Neural crest cell (in vitro differentiated cells): ENCODE measurements at places on chromosomes 2 and 18. TPM values are rescaled to one million over a fixed set of nuclear protein-coding genes. Genes with fewer than 3 reads are reported as not detected.

- H3K4me3 ChIP-seq = no peak overlapping the region
- no peaks in the 10 kb centered on the region for H3K4me1 ChIP-seq
- H3K27ac ChIP-seq = no peak overlapping the region
- no peak for DNase-seq
- peaks cover 6% of the 10 kb centered on the region for H3K36me3 ChIP-seq
Measured at GRCh38 chr2:120452945-120453634, 107.2 kb downstream of the INHBB start.

- no peak overlapping the region for H3K27ac ChIP-seq
- no peak overlapping the region for H3K4me3 ChIP-seq
- DNase-seq = no peak
- H3K4me1 ChIP-seq = peaks cover 7% of the 10 kb centered on the region
- peaks cover 10% of the 10 kb centered on the region for H3K27me3 ChIP-seq
- H3K36me3 ChIP-seq = no peaks in the 10 kb centered on the region
Measured at GRCh38 chr18:22253676-22254075, 84.3 kb downstream of the GATA6 start.

The SH3BP4 gene
- total RNA-seq = 32.1 and 37.1 TPM in 2 replicates

The BOLL gene
- not detected in 2 replicates for total RNA-seq

DNA sequence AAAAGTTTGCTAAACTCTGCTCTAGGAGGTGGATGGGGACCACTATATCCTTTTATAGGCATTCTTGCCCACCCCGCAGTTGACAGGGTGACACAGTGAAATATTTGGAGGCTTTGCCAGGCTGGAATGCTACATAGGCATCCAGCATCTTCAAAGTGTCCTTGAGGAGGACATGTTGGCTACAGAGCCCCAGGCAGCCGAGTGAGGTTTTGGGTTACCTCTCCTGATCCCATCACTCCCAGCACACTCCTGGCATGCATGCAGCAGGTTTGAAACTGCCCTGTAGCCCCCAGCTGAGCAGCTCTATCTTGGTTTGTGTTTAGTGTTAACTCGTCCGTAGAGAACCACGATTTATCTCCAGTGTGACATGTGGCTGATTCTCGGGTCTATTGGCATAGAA is 7.3 kb downstream of the FOSL2 start:
- peaks cover 16% of the 10 kb centered on the region for H3K4me1 ChIP-seq
- DNase-seq = no peak
- no peak overlapping the region for H3K4me3 ChIP-seq

The GALNT3 gene
- 3.1 and 3.4 TPM in 2 replicates for total RNA-seq

- no peak for DNase-seq
- H3K27ac ChIP-seq = no peak overlapping the region
- H3K4me1 ChIP-seq = peaks cover 28% of the 10 kb centered on the region
- H3K27me3 ChIP-seq = no peaks in the 10 kb centered on the region
Measured at GRCh38 chr2:174180726-174181236, 67.6 kb downstream of the OLA1 start.

The IL36G gene
- total RNA-seq = not detected in 2 replicates

GRCh38 chr2:72263043-72263775 is 115.5 kb upstream of the CYP26B1 start:
- H3K36me3 ChIP-seq = no peaks in the 10 kb centered on the region
- H3K4me3 ChIP-seq = no peak overlapping the region
- peaks cover 10% of the 10 kb centered on the region for H3K4me1 ChIP-seq
- H3K27ac ChIP-seq = no peak overlapping the region

The TACR1 gene
- total RNA-seq = 0.16 and 0.30 TPM in 2 replicates

DNA sequence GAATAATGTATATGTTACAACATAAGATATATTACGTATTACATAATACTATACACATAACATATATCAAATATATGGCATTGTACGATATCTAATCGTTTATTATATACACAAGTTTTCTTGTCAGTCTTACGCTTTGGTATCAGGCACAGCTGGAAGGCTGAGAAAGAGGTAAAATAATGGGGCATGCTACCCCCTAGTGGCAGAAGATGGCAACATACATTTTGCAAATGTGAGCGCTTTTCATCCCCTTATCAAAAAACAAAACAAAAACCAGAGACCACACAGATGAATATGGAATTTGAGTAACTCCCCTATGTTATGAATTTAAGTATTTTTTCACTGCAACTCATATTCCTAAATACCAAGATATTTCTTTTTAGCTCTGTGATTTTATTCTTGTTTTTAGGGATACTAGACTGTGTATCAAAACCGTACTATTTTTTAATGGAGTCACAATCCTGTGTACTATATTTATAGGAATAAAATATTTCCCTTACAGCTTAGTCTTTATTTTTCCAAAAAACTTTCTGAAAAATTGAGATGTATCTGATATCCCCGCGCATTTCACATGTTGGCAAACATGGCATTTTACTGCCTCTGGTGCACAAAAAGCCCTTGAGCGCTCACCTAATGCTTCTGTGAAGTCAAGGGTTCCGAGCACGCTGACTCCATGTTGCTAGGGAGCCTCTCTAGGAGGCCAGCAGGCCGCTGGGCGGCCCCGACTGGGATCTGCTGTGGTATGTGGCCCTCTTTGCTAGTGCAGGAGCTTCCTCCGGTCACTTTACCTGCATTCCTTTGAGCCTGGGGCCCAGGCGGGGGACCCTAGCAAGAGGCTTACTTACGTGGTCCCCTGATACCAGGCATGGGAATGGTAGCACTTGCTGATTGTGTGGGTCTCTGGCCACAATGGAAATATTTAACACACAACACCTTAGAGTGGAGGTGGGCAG is 62.5 kb downstream of the SLC4A3 start:
- peaks cover 21% of the 10 kb centered on the region for H3K27me3 ChIP-seq
- peaks cover 15% of the 10 kb centered on the region for H3K4me1 ChIP-seq
- no peak overlapping the region for H3K27ac ChIP-seq
- no peak overlapping the region for H3K4me3 ChIP-seq
- DNase-seq = peak; percentile 49
- H3K36me3 ChIP-seq = no peaks in the 10 kb centered on the region

The AP1S3 gene
- 4.1 and 5.0 TPM in 2 replicates for total RNA-seq

DNA sequence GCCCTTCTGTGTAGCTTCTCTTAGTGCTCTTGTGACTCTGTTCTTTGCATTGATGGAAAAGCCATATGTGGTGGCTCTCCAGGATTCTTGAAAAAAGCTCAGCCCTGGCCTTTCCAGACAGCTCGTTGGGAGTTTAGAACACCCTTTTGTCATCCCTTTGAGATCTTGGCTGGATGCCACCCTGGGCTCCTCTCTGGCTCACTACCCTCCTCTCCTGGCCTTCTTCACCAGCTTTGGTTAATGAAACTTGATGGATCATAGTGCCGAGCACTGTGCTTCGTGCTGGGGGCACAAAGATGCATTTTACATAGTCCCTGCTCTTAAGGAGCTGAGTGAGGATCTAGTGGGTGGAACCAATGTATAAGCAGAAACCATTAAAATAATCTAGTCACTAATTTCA is 15.6 kb upstream of the FHOD3 start:
- H3K27me3 ChIP-seq = peaks cover 22% of the 10 kb centered on the region
- DNase-seq = no peak
- H3K27ac ChIP-seq = no peak overlapping the region
- H3K36me3 ChIP-seq = no peaks in the 10 kb centered on the region
- H3K4me3 ChIP-seq = no peak overlapping the region

The C1QL2 gene
- 0.14 TPM in 1 of 2 replicates, not detected in the other for total RNA-seq

GRCh38 chr2:232299927-232300674 is 78.5 kb upstream of the ALPP start:
- H3K27ac ChIP-seq = no peak overlapping the region
- H3K4me3 ChIP-seq = no peak overlapping the region
- H3K36me3 ChIP-seq = peaks cover 14% of the 10 kb centered on the region
- no peaks in the 10 kb centered on the region for H3K4me1 ChIP-seq
- no peak for DNase-seq

- peak; percentile 20 for DNase-seq
- peak overlapping the region; percentile 89 for H3K4me3 ChIP-seq
- H3K27ac ChIP-seq = no peak overlapping the region
- peaks cover 54% of the 10 kb centered on the region for H3K4me1 ChIP-seq
- no peaks in the 10 kb centered on the region for H3K27me3 ChIP-seq
Measured at GRCh38 chr2:106193690-106193976, 468 bp downstream of the UXS1 start.

- no peaks in the 10 kb centered on the region for H3K27me3 ChIP-seq
- no peak overlapping the region for H3K4me3 ChIP-seq
- DNase-seq = no peak
- peaks cover 26% of the 10 kb centered on the region for H3K4me1 ChIP-seq
- no peaks in the 10 kb centered on the region for H3K36me3 ChIP-seq
Measured at GRCh38 chr2:177625744-177626650, 233.4 kb downstream of the AGPS start.
